Brain pericyte (primary cell): ENCODE measurements at places on chromosomes 11 and 22.

GRCh38 chr11:115645631-115646317 lies 141.6 kb upstream of the CADM1 start:
- DNase-seq = no peak

DNA sequence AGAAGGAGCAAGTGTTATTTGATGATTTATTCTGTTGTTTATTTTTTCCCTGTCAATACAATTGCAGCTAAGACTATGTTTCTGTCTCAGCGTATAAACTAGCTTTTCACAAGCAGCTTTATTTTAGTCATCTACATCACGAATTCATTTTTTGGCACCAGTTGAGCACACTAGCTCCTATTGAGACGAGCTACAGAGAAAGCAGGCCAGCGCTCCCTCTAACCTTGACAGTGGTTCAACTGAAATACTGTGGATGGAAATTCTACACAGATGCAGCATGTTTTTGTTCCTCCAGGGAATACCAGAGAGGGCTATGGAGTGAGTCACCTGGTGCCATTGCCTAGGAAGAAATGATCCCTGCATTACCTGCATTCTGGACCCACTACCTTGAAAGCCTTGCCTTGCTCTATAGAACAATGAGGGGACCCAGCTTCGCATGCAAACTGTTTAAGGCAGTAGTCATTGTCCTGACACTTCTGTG lies 108.2 kb upstream of the ARHGAP42 start:
- no peak for DNase-seq

- DNase-seq = no peak
Measured at GRCh38 chr11:5992604-5993251, 5.9 kb upstream of the OR52L1 start.

DNA sequence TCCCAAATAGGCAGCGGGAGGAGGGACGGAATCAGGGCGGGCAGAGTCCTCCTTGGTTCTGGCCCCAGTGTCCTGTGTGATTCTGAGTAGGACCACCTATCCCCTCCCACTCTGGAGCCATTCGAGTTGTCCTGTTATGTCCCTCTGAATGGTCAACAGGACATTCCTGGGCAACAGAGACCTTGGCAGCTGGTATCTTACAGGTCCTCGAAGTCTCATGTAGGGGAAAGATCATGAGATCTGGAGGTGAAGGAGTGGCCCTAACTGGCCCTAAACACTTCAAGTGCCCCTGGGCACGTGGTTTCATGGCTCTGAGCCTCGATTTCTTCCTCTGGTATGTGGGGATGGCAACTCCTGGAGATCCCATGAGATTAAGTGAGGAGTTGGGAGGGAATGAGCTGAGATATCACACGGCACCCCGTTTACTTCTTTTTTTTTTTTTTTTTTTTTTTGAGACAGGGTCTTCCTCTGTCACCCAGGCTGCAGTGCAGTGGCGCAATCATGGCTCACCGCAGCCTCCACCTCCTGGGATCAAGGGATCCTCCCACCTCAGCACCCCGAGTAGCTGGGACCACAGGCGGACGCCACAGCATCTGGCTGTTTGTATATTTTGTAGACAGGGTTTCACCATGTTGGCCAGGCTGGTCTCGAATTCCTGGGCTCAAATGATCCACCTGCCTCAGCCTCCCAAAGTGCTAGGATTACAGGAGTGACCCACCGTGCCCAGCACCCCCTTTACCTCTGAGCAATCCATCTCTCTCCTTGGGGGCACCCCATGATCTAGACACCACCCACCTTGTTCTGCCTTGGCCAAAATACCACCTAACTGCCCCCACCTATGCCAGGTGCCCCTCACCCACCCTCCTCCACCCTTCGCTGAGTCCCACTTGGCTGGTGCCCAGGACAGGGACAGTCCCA lies 6.8 kb downstream of the LIF start:
- DNase-seq = no peak

DNA sequence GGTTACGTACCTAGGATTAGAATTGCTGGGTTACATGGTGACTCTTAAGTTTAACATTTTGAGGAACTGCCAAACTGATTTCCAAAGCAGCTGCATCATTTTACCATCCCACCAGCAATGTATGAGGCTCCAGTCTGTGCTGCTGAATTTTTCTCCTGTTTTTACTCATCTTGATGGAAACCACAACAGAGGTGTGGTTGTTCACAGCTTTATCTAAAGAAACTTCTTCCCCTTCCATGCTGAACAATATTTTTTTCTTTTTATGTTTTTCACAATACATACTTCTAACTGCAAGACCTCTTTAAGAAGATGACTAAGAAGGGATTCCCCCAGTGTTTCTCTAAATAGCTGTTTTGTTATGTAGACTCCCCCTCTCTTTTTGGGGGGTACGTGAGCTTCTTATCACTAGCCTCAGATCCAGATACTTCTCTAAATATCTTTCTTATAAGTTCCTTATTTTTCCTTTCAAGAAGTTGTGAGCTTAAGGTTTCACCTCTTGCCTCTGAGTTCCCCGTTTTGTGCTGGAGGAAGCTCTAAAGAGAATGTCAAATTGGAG lies 24.0 kb downstream of the TCP11L1 start:
- no peak for DNase-seq

DNA sequence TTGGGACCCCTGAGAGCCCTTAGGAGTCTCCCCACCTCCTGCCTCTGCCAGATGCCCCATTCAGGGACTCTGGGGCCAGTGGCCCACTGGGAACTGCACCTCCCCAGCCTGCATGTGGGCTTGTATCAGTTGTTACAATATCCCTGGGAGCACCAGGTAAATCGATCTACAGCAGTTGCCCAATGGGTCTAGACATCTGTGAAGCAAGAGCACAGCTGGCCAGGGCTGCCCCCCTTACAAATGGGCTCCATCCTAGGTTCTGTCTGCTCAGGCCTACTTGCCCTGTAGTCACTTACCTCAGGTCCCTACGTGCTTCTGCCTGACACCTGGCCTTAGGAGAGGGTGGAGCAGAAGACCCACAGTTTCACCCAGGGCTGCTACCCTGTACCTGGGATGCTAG lies 62.7 kb downstream of the HIRA start:
- DNase-seq = no peak

DNA sequence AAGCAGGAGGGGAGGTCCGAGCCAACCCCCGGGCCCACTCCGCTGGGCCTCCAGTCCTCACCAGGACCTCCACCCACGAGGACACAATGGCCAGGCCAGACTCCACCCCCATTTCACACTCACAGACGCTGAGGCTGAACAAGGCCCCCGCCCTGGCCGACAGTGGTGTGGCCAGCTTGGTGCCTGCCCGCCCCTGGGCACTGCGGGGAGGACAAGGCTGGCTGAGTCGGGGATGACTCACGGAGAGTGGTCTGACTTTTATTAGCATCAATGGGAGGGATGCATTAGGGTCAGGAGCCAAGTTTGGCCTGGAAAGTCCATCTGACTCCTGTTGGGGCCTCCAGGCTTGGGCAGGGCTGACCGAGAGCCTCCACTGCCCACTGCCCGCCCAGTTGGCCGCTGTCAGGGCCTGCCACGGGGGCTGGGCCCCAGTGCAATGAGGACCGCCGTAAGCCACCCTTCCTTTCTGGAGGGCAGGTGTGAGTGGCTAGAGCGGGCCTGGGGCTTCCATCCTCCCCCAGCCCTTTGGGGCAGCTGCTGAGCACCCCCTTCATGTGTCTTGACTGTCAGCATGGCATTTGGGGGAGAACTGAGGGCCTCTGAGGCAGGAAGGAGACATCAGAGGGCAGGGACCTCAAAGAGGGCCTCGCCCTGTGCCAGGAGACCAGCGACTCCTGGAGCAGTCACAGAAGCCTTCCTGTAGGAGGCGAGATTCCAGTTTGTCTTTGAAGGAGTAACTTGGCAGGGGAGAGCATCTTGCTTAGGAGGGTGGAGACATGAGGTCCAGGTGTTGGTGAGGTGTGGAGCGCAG lies 10.6 kb downstream of the TSPAN32 start:
- DNase-seq = no peak

DNA sequence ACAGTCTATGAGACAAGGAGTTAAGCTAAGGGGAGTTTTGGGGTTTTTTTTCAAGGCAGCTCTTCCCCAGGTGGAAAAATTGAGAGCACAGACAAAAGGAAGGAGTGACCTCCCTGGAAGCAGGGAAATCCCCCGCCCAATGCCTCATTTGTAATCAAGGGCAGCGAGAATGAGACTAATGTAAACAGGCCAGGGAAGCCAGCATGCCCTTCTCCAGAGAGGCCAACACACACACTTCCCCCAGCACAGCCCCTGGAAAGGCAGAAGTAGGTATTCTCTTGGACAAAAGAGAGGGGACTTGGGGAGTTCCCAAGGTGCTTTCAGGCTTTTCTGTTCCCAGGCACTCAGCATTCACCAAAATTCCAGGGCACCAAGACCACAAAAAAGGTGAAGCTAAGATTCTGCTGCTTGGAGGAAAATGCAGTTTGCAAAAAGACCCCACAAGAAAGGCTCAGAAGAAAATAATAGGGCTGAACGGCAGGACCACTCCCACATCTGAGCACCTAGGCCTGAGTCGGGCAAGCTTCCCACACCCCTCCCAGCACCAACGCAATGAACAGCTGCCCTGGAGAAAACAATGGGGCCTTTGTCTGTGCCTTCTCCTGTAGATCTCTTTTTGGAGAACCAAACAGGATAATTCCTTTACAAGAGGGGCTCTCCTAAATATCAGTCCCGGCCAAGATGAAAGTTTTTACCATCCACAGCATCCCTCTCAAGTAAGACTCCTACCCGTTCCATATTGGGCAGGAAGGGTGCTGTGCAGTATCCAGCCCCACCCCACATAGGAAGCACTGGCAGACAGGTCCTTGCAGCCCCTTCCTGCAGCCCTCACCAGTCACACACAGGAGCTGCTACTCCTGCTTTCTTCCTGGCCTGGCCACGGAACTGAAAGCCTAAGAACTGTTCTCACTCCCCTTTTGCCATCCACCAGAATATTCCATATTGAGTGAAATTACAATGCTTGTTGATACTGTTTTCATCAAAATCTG lies 70.7 kb upstream of the AKIP1 start:
- DNase-seq = no peak
